ENCODE measurements at places on chromosomes 5 and 9. TPM values are rescaled to one million over a fixed set of nuclear protein-coding genes. Genes with fewer than 3 reads are reported as not detected.
A peak's percentile ranks its signal among the peaks of the same experiment; 100 is the strongest.

DNA sequence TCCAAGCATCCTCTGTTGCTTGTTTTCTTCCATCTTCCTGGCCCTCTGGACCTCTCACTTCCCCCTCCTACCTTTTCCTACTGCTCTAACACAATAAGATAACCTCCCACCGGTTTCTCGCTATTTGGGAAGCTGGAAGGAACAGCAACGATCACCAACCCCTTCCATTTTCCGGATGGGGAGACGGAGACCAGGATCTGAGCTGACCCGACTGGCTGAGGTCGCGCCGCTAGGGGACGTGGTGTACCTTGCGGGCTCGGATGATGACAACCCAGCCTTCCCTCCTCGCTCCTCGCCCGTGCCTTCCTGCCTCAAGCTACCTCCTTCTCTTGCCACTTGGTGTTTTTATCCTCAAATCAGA, 1.9 kb downstream of the LPAR1 start:
- H3K4me1 ChIP-seq = peaks cover 19% of the 10 kb centered on the region
- H3K27ac ChIP-seq = no peak overlapping the region
- H3K27me3 ChIP-seq = peaks cover 22% of the 10 kb centered on the region
- DNase-seq = peak; percentile 79

Gene LMNB1
- total RNA-seq = 245 TPM

Gene TNC
- total RNA-seq = 54.9 TPM

Gene BAAT
- total RNA-seq = 0.09 TPM

Gene CAMSAP1
- total RNA-seq = 39.3 TPM

Gene ZNG1F
- total RNA-seq = 7.8 TPM

- no peaks in the 10 kb centered on the region for H3K36me3 ChIP-seq
- H3K4me3 ChIP-seq = no peak overlapping the region
- DNase-seq = no peak
- no peaks in the 10 kb centered on the region for H3K27me3 ChIP-seq
- H3K4me1 ChIP-seq = peaks cover 5% of the 10 kb centered on the region
- no peak overlapping the region for H3K27ac ChIP-seq
Measured at GRCh38 chr5:40554813-40555212, 124.9 kb upstream of the PTGER4 start.

Gene TIMD4
- total RNA-seq = not detected

Gene SUSD3
- not detected for total RNA-seq

DNA sequence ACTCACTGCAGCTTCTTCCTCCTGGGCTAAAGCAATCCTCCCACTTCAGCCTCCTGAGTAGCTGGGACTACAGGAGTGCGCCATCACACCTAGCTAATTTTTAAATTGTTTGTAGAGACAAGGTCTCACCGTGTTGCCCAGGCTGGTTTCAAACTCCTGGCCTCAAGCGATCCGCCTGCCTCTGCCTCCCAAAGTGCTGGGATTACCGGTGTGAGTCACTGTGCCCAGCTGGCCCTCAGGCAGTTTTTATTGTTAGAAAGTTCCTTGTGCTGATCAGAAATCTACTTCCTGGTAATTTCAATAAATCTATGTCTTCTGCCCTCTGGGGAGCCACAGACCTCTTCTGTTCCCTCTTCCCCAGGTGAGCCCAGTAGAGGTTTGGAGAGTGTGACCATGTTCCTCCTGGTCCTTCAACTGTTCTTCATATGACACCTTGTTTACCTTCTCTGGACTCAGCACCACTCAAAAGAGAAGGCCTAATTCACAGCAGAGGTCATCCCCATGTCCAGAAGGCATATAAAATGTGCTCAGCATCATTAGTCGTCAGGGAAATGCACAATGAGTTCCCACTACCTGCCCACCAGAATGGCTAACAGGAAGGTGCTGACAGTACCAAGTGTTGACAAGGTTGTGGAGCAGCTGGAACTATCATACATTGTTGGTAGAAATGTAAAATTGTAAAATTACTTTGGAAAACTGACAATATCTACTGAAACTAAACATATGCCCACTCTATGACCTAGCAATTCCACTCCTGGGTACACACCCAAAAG, 10.4 kb downstream of the TMOD1 start:
- H3K36me3 ChIP-seq = no peaks in the 10 kb centered on the region
- no peak overlapping the region for H3K4me3 ChIP-seq
- H3K27me3 ChIP-seq = peaks cover 9% of the 10 kb centered on the region
- no peak overlapping the region for H3K27ac ChIP-seq
- peaks cover 12% of the 10 kb centered on the region for H3K4me1 ChIP-seq
- DNase-seq = no peak

- H3K4me3 ChIP-seq = no peak overlapping the region
- no peaks in the 10 kb centered on the region for H3K27me3 ChIP-seq
- H3K4me1 ChIP-seq = no peaks in the 10 kb centered on the region
- no peak overlapping the region for H3K27ac ChIP-seq
- DNase-seq = no peak
Measured at GRCh38 chr9:129840034-129840433, 4.8 kb downstream of the USP20 start.

DNA sequence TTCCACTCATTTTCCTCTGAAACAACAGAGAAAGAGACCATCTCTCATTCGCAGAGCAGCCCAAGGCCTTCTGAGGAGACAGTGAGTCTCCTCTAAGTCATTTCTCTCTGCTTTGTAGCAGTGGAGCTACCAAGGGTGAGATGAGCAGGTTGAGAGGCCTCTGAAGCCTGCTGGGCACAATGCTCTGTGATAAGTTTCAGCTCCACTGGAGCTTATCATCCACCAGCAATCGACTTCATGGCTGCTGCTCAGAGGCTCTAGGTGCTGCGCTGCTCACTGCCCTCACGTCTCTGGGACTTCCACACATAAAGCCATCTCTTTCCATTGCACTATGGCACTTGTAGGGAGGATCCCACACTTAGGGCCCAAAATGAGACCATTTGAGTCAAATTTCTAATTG, 96.3 kb downstream of the CMYA5 start:
- no peak overlapping the region for H3K27ac ChIP-seq
- H3K4me1 ChIP-seq = peaks cover 11% of the 10 kb centered on the region
- no peaks in the 10 kb centered on the region for H3K36me3 ChIP-seq
- no peak overlapping the region for H3K4me3 ChIP-seq

DNA sequence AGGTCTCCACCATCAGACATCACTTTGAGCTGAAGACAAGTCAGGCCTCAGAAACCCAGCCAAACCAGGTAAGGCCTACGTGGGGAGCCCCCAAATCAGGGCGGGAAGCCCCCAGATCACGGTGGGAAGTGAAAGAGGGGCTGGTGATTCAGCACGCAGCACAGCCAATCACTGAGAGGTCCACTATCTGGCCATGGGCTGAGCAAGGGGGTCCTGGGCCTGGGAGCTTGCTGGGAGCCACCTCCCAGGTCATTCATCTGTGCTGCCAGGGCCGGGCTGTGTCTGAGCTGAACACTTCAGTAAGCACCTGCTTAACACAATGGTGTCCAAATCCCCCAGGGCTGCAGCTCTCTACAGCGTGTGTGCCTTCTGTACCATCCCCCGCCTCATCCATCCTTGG, 15.5 kb downstream of the MED10 start:
- no peak overlapping the region for H3K4me3 ChIP-seq
- no peaks in the 10 kb centered on the region for H3K4me1 ChIP-seq
- no peak overlapping the region for H3K27ac ChIP-seq
- no peaks in the 10 kb centered on the region for H3K36me3 ChIP-seq
- DNase-seq = peak; percentile 9

All from neural progenitor cell (in vitro differentiated cells).